ENCODE measurements at places on chromosomes 11 and 22.

GRCh38 chr11:10394229-10395101 lies 60.6 kb upstream of the AMPD3 start:
- DNase-seq, result no peak

- no peak for DNase-seq
Observed at GRCh38 chr11:21144531-21144930, 475.1 kb downstream of the NELL1 start.

DNA sequence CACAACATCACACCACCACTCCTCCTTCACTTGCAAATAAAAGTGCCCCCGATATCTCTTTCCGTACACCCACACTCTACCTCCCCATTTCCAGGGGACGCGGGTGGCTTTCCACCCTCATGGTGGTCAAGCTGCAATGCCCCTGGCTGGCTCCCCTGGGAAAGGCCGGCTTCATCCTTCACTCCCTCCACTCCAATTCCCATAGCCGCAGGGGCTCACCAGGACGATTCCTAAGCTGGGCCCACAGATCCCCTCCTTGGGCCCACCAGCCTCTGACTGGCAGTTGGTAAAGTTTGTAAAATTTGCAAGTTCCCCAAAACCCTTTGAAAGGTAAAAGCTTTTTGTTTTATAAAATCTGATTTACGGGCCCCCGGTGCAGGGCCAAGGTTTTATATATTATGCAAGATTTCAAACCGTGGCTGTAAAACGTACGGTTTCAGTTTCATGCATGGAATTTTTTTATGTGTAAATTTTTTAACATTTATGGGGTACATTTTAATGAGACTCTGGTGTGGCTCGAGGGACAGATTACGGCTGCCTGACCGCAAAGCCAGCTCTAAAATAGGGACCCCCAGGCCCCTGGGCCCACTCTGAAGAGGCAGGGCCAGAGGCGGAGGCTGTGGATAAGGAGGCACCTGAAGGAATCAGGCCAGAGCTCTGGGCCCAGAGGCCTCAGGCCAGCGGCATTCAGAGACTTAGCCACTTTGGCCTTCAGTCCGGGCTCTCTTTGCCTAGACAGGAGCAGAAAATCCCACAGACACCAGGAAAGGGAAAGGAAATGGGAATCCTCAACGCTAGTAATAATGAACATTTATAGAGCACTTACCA lies 106.5 kb downstream of the FEZ1 start:
- no peak for DNase-seq

GRCh38 chr11:59755701-59756557 lies 753 bp downstream of the STX3 start:
- DNase-seq, result peak; percentile 32

DNA sequence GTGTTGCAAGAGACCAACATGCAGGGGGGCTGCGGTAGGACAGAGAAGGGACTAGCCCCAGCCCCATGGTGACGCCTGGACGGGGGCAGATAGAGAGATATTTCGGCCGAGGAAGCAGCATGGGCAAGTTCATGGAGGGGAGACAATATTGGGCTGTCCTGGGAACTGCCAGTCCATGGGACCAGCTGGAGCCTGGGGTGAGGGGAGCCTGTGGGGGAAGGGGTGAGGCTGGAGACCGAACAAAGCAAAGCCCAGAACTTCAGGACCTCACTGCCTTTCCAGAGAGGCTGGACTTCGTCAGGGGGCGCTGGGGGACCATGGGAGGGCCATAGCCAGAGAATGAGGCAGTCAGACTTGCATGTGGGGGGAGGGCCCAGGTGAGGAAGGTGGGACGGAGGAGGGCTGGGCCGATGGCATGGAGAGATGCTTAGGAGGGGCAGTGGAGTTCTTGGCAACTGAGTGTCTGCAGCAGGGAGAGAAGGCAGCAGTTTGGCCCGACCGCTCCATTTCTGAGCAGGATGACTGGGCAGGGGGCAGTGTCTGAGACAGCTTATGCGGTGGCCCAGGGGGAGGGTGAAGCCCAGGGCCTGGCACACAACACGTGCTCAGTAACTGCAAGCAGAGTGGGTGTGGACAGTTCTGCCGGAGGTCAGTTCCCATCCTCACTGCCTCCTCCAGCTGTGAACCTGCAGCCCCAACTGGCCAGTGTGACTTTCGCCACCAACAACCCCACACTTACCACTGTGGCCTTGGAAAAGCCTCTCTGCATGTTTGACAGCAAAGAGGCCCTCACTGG lies 712 bp downstream of the UPK3A start:
- no peak for DNase-seq

DNA sequence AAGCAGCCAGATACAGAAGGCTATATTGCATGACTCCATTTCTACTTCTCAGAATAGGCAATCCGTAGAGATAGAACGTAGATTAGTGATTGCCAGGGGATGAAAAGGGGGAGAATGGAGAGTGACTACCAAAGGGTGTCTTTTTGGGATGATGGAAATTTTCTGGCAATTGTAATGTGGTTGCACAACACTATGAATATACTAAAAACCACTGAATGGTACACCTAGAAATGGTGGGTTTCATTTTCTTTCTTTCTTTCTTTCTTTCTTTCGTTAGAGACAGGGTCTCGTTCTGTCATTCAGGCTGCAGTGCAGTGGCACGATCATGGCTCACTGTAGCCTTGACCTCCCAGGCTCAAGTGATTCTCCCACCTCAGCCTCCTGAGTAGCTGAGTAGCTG lies 54.4 kb downstream of the BID start:
- DNase-seq, result no peak

DNA sequence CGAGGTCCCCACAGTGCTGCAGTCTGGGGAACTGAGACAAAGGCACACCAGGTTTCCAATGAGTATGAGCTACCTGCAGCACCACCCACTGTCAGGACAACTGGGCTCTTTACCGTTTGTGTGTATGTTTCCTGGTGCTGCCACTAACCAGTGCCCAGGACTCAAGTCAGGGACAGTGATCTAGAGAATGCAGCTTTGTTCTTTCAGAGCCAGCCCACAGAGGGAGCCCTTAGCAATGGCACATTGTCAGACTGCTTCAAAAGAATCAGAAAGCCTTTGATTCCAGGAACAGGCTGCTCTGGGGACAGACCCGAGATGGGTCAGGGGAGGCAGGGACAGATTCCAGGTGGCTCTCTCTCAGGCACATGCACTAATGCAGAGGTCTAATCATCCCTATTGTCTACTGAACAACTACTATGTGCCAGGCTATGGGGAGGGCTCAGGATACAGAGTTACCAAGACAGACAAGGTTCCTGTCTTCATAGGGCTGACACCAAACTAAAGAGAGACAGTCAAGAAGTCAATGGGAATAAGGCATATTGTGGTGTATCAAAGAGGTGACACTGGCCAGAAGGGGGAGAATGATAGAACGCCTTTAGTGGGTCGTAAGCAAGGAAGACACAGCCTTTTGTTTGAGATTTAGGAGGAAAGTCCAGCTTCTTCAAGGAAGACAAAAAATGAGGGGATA lies 103.7 kb downstream of the VPREB1 start:
- no peak for DNase-seq

DNA sequence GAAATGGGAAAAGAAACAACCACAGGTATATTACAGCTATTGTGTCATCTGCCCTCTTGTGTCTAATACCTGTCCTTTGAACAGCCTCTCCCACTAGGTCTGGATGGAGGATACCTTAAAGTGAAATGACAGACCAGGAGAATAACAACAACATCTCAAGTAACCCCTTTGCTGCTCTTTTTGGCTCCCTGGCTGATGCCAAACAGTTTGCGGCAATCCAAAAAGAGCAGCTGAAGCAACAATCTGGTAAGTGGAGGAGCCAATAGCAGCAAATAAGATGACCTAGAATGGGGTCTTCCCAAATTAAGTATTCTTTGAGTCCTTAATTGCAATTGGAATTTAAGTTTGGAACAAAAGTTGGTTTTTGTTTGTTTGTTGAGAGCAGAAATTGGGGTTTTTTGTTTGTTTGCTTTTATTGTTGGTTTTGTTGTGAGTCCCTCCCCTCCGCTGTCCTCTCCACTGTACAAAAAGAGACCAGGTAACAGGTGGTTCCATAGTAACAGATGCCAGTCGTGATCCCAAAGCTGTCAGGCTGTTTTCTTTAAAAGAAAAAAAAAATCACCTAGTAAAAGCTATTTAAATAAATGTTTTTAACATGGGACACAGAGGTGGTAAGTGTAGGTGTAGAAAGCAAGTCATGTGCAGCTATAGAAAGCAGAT lies 5.7 kb downstream of the UBE4A start:
- no peak for DNase-seq

DNA sequence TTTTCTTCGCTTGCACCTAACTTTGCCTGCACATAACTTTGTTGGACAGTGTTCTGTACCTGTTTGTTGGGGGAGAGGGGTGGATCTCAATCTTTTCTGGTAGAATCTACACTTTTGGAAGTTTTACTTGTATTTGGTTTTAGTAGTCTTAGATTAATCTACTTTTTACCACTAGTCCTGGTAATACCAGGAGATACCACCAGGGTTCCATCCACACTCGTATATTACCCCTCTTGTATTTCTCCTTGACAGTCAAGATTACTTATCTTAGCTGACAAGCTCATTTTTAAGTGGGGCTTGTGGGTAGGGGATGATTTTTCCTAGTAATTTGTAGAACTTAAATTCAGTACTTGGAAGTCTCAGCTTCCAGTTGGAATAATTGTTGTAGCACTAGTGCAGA lies 37.3 kb upstream of the TECTA start:
- no peak for DNase-seq

DNA sequence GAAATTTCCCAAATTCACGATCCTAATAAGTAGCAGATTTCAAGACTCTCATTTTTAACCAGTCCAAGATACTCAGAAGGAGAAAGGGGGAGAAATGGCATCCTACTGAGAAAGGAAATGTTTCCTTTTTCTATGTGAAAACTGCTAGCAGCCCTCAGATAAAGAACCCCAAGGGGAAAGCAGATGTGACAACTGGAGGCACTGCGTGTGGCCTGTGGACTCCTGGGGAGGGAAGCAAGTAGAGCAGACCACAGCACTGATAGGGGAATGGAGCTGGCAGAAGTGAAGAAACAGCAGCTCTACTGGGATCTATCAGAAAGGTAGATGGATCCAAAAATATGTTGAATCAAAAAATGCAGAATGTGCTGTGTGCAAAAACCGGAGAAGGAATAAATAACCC lies 239.7 kb upstream of the API5 start:
- DNase-seq, result no peak

GRCh38 chr22:22687638-22688500 lies 43.5 kb downstream of the GGTLC2 start:
- DNase-seq, result peak; percentile 52

GRCh38 chr11:75855206-75855605 lies 40.2 kb downstream of the UVRAG start:
- DNase-seq, result no peak

DNA sequence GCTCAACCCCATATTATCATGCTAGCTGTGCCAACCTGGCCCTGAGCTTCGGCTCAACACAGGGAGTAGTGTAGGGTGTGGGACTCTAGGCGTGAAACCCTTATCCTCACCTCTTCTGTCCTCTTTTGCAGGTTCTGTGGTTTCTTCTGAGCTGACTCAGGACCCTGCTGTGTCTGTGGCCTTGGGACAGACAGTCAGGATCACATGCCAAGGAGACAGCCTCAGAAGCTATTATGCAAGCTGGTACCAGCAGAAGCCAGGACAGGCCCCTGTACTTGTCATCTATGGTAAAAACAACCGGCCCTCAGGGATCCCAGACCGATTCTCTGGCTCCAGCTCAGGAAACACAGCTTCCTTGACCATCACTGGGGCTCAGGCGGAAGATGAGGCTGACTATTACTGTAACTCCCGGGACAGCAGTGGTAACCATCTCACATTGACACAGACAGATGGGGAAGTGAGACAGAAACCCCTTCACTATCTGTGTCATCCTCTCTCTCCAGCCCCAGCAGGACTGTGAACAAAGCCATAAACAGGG lies 76.4 kb downstream of the GGTLC2 start:
- peak; percentile 54 for DNase-seq

DNA sequence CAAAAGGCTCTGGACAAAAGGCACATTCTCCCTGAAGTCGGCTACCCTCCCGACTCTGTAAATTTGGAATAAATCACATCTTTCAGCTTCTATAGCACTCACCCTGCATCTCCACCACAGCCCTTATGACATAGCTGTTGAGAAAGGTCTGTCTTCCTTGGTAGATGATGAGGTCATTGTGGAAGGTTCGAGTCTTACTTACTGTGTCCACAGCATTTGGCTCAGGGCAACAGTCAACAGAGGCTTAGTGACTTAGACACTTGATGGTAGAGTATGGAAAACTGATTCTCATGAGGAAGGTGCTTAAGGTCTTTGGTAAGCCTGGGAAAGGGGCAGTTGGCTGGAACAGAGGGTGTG lies 45.6 kb downstream of the PTPRJ start:
- no peak for DNase-seq

GRCh38 chr22:30208631-30209603 lies 37.6 kb downstream of the LIF start:
- no peak for DNase-seq

DNA sequence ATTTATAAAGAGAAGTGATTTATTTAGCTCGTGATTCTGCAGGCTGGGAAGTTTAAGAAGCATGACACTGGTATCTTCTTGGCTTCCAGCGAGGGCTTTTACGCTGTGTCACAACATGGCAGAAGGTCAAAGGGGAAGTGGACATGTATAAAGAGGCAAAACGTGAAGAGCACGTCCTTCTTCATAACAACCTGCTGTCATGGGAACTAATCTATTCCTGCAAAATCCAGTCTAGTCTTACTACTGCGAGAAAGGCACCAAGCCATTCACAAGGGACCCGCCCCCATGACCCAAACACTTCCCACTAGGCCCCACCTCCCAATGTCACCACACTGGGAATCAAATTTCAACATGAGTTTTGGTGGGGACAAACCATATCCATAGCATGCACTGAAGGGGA lies 58.3 kb downstream of the AMOTL1 start:
- DNase-seq, result no peak

DNA sequence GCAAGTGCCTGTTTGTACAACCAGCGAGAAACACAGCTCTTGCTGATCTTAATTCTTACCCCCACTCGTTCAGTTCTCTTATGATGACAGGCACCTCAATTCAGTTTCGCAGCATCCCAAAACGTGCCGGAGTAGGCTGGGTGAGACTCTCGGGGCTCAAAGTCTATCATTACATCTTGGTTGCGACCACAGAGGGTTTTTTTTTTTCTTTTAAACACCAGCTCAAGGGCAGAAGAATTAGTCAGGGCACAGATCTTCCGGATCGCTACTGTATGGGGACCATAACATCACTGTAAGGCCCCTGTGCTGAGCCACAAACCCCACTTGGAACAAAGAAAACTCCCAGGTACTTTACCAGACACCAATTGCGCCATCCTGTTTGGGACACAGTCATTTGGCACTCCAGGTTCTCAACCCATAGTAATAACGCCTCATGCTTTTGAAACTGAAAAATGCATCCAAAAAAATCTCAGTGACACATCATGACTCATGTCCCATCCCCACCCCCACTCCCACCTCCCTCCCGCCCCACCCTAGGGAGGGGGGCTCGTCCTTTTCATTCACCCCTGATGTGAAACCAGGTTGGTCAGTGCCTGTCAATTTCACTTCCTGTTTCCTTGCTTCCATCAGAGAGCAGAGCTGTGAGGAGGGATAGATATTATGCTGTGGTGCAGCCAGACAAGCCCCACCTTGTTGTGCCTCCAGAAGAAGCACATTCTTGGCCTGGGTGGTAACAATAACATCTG lies 41.0 kb upstream of the CD5 start:
- peak; percentile 68 for DNase-seq
